Putamen (tissue), 1 donor: ENCODE measurements at places on chromosomes 5 and 9.

GRCh38 chr5:50792843-50793242 lies 126.4 kb downstream of the PARP8 start:
- DNase-seq, result no peak

GRCh38 chr5:102801371-102801770 lies 46.3 kb downstream of the PAM start:
- no peak for DNase-seq

GRCh38 chr5:54743997-54744788 lies 226.6 kb downstream of the SNX18 start:
- peak; percentile 25 for DNase-seq

GRCh38 chr5:168740811-168741213 lies 161.6 kb upstream of the PANK3 start:
- DNase-seq, result no peak

- DNase-seq, result no peak
Measured at GRCh38 chr9:85508616-85509015, 233.1 kb downstream of the AGTPBP1 start.

DNA sequence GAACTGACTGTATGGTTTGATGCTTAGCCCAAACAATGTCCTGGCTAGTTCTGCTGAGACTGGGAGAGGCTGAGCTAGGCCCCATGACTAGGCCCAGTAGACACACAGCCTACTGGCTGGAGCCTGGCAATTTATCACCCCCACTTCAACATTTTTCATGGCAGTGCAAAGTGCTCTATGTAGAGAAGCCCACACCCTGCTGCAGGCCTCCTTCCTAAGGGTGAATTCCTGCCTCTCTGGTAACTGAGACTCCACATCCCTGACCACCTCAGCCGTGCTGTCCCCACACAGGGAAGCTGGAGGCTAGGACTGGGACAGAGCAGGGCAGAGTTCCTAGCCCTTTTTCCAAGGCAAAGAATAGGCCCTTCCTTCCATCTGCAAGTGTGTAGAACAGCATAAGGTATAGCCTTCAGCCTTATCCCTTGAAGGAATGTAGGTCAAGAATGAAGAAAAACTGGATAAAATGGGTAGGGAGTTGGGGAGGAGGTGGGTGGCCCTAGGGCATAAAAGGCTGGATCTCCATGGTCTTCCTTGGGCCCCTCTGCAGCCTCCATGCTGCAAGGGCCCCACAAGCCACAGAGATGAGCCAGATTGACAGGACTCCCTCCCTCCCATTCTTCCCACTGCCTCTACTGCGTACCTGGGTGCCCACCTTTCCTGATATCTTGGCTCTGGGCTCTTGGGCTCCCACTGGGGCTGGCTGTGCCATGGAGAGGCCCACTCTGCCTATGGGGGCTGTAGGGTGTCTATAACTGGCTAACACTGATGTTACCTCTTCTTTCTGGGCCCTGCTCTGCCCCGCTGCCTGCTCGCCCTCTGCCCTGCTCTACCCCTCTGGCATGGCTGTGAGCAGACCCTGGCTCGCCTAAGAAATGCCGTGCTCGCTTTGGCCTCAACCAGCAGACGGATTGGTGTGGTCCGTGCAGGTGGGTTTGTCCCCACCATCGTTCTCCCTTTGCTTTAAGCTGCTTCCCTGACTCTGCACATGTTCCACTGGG lies 29.8 kb downstream of the TCF7 start:
- no peak for DNase-seq

DNA sequence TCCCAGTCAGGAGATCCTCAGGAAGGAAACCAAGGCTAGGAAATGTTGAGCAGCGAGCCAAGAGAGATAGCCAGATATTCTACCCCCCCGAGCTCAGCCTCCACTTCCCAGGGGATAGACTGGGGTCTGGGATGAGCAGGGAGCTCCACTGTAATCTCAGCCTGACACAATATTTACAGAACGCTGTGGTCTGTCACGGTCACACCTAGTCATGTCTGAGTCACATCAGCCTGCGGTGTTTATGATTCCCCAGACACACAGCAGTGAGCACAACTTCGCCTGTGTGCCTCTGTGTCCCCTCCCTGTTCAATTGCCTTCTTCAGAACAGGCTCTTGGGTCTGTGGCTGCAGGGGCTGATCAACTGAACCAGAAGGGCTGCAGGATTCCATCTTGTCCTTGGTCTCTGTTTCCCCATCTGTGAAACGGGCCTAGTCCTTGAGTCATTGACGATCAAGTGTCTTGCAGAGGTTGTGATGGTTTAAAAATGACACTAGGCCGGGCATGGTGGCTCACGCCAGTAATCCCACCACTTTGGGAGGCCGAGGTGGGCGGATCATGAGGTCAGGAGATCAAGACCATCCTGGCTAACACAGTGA lies 8.6 kb upstream of the PRRX2 start:
- no peak for DNase-seq

DNA sequence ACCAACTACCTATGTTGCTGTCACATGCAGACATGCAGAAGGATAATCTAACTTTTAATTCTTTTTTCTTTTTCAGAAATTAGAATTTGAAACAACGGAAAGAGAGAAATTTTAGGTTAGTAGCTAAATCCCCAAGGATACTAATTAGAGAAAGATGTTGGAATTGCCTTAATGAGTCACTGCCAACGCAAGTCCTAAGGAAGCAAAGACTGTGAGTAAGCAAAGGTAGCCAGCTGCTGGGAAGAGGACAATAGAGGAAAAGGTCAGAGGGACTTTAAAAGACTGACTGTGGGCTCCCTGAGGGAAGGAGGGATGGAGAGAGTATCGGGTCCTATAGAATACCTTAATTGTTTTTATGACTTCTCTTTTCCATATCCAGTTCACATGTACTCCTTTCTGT lies 461.9 kb upstream of the PAPPA start:
- no peak for DNase-seq

GRCh38 chr9:113409481-113409880 lies 994 bp downstream of the POLE3 start:
- no peak for DNase-seq

GRCh38 chr5:154783774-154784460 lies 28.7 kb downstream of the LARP1 start:
- DNase-seq, result no peak

DNA sequence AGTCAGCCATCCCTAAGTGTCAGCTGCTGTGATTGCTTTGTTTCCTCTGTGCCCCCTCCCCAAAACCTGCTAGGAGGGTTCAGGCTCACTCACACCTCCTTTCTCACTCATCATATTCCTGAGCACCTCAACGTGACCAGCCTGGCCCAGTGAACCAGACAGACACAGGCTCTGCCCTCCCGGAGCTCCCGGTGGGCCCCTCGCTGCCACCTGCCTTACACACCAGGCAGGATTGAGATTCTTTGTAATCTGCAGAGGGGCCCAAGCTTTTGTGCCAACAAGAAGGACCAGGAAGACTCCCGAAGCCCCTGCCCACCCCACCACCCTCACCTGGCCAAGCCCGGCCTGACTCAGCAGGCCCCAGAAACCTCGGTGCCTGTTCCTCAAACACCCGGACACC lies 87.8 kb downstream of the NTNG2 start:
- no peak for DNase-seq

GRCh38 chr5:109312695-109313094 lies 97.1 kb downstream of the PJA2 start:
- DNase-seq, result no peak

DNA sequence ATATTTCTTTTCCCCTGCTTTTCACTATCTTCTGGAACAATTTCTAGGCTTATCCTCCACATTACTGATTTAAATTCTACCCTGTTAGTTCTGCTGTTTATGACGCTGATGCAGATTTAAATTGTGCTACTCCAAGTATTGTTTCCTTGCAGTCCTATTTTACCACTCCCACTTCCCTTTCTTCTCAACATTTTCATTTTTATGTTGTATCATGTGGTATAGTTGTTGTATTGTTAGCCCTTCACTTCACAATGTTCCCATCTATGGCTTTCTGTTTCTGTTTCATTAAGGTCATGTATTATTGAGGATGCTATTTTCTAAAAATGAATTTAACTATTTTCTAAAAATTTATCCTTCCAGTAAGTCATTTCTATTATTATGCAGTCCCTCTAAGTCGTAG lies 254.4 kb downstream of the NDUFS4 start:
- DNase-seq, result no peak

DNA sequence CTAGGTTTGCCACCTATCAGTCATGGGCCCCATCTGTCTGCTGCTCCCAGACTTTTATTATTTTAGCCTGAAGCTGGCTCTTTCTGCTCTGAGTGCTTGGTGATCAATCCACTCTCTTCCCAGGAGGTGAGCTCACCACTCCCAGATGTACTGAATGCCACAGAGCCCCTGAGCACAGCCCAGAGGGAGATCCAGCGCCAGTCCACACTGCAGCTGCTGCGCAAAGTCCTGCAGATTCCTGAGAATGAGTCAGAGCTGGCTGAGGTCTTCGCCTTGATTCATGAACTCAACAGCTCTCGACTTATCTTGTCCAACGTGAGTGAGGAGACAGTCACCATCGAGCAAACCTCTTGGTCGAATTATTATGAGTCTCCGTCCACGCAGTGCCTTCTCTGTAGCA lies 36.0 kb downstream of the HMGXB3 start:
- no peak for DNase-seq

DNA sequence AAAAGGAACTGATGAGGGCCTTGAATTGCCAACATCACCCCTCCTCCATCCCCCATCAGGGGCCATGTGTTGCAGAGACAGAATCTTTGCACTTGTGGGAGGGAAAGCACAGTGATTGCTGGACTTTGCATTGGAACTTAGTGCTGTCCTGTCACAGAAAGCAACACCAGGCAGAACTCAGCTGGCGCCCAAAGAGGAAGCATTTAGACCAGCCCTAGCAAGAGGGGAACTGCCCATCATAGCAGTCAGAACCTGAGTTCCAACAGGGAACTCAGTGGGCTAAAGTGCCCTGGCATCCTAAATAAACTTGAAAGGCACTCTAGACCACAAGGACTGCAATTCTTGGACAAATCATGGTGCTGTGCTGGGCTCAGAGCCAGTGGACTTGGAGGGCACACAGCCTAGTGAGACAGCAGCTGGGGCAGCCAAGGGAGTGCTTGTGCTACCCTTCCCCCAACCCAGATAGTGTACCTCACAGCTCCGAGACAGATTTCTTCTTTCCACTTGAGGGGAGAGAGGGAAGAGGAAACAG lies 128.1 kb downstream of the ACTL7B start:
- DNase-seq, result peak; percentile 54

GRCh38 chr5:139378941-139379361 lies 4.1 kb downstream of the SLC23A1 start:
- no peak for DNase-seq

- no peak for DNase-seq
Measured at GRCh38 chr5:68295772-68296171, 80.2 kb downstream of the PIK3R1 start.

- no peak for DNase-seq
Measured at GRCh38 chr5:178209334-178210072, 5.2 kb downstream of the HNRNPAB start.

DNA sequence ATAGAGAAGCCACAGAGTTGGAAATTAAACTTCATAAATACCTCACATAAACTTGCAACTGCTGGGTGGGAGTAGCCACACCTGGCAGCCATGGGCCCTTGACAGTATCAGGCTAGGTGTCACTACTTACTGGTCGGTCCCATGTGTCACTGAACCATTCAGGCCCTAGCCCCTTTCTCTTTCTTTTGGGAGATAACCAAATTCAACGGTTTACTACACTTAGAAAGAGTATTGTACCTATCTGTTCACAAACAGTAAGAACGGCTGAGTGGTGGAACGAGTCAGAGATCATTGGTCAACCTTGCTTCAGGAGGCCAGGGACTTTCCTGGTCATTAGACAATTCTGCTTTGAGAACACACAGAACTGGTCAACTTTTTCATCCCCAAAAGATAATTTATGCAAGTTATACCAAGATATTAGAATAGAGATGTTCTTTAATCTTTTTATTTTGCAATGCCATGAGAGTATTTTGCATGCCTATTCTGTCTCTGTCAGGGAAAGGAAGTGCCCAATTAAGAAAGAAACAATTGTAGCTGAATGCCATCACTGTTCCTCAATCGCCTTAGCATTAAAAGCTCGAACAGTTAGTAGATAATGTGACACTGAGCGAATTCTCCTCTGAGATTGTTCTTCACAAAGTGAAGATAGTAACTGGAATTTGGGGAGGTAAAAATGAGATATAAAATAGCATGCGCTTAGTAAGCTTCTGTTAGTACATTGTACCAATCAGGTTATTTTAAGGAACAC lies 50.9 kb downstream of the GOLPH3 start:
- DNase-seq, result no peak

DNA sequence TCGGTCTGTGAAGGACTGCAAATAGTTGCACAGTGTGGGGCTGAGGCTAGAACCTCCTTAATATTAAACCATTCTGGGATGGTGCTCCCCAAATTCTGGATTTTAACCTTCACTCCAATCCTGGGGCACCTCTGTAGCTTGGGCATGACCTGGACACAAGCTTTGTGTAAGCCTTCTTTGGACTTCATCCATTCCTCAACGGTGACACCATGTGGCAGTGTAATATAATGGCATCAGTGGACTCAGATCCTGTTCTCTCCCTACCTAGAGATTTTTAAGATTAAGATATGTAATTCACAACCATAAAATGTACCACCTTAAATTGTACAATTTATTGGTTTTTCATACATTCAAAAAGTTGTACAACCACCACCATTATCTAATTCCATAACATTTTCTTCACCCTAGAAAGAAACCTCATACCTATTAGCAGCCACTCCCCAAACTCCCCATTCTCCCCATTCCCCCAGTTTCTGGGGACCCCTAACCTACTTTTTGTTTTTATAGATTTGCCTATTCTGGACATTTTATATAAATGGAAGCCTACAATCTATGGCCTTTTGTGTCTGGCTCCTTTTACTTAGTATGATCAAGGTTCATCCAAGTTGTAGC lies 4.8 kb upstream of the PLGRKT start:
- peak; percentile 67 for DNase-seq

DNA sequence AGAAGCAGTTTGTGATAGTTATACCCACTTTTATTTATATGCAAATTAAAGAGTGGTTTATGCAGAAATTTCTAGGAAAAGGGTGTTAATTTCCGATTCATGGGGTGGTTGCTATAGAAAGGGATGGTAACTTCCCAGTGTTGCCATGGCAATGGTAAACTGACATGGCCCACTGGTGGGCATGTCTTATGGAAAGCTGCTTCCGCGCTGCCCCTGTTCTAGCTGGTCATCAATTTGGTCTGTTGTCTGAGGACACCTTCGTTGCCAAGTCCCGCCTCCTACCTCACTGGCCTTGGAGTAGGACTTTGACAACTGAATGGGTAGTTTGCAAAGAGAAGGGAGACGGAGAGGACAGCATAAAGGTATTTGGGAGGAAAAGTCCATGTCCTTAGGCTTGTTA lies 74.0 kb upstream of the SMIM23 start:
- DNase-seq, result no peak

DNA sequence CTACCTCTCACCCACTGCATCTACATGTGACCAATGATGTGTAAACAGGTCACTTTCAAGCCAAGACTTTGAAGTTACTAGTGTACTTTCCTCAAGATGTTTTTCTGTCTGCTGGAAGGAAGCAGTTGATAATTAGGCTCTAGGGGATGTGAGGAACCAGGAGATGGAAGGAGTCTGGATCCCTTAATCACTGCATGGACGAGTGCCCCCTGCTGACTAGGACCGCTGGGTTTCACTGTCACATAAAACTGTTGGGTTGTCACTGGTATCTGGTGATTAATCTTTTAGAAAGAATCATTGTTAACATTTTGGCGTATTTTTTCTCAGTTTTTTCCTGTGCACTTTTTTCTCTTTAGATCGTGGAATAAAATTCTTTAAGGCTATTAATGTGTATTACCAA lies 79.5 kb downstream of the SREK1 start:
- DNase-seq, result peak; percentile 49

- DNase-seq, result no peak
Measured at GRCh38 chr5:139898981-139899380, 103.4 kb downstream of the PSD2 start.
